Stimulated activated CD8-positive, alpha-beta memory T cell treated with anti-CD3 and anti-CD28 coated beads, Interleukin-7, amount 100 ng/mL, for 4 hours (primary cell): ENCODE measurements at places on chromosomes 5 and 9.

DNA sequence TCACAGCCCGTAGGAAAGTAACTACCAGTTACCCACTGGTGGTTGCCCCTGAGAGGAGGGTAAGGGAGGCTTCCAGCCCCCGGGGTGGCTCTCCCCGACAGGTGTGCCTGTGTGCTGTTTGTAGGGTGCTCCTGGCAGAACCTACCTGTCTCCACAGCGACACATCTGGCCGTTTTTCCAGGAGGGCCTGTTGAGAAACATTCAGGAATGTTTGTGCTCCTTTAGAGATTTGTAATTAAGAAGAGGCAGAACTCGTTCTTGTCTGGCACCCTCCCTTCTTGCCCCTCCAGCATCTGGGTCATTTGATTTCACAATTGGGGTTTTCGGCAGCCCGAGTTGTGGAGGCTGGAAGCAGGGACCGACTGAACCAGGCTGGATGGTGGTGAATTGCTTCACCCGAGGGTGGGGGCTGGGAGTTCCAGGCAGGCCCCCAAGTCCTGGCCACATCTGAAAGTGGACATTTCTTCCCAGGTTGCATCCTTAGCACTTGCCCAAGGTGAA is 74.2 kb downstream of the WWC1 start:
- no peak for DNase-seq

GRCh38 chr5:179852993-179853547 is 5.5 kb downstream of the MRNIP start:
- no peak for DNase-seq

GRCh38 chr5:137016783-137017324 is 482.3 kb downstream of the SPOCK1 start:
- DNase-seq = no peak

GRCh38 chr5:91190314-91190690 is 192.8 kb downstream of the ARRDC3 start:
- DNase-seq = no peak

GRCh38 chr5:171956887-171957495 is 49.4 kb downstream of the FBXW11 start:
- DNase-seq = no peak

DNA sequence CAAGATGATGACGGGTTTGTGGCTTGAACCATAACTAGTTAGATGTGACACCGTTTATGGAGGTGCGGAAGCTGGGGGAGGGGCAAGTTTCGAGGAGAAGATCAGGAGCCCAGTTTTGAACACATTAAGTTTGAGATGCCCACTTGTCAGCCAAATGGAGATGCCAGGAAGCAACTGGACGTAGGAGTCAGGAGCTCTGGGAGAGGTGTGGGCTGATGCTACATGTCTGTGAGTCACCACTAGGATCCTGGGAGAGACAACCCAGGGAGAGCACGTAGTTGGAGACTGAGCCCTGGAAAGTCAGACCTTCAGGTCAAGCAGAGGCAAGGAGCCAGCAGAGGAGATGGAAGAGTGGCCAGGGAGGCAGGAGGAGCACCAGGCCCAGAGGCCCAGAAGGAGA is 48.8 kb upstream of the SLC25A51 start:
- DNase-seq = no peak

DNA sequence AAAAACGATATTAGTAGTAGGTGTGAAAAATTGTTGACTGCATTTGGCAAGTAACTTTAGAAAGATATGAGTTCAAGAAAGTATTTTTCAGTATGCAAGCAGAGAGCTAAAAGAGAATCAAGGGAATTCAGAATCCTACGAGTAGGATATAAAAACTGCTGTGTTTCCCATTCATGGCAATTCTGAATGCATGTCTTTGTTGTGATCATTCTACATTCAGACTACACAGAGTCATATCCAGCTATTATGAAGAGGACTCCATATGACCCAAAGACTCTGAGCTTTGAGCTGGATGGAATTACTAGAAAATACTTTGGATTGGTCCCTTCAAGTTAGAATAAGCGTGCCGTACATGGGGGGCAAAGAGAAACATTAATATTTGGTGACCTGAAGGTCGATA is 12.0 kb downstream of the IFNE start:
- no peak for DNase-seq
